ENCODE measurements at places on chromosomes 4 and X. TPM values are rescaled to one million over a fixed set of nuclear protein-coding genes. Genes with fewer than 3 reads are reported as not detected.

Gene CFAP99
- total RNA-seq, result 0.11 TPM

Gene COL25A1
- 0.08 TPM for total RNA-seq

Gene SH3RF1
- total RNA-seq, result 1.4 TPM

Gene PF4V1
- not detected for total RNA-seq

Gene ATOH1
- total RNA-seq, result not detected

Gene RHOXF2B
- total RNA-seq, result not detected

Gene XAGE1A
- not detected for total RNA-seq

Gene CT45A1
- total RNA-seq, result not detected

Gene SHISA3
- not detected for total RNA-seq

- no peaks in the 10 kb centered on the region for H3K4me1 ChIP-seq
- no peak overlapping the region for H3K27ac ChIP-seq
- no peak overlapping the region for H3K4me3 ChIP-seq
- ATAC-seq, result no peak
Observed at GRCh38 chr4:6290769-6291547, 21.3 kb downstream of the WFS1 start.

DNA sequence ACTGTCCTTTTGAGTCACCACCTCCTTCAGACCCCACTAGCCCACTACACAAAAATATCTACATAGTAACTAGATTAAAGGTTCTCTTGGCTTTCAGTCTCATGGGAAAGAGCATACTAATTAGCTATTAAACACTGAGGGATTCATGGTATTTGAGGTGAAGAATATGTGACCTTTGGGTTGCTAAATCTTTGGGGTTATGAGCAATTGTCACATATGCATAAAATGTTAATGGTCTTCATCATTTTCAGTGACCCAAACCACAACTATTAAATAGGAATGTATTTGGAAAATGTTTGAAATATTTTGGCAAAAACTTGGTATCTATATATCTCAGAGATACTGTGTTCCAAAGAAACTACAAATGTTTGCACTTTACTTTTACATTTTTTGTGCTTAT lies 365.1 kb downstream of the MAGEB5 start:
- no peak overlapping the region for H3K27ac ChIP-seq
- no peak overlapping the region for H3K4me3 ChIP-seq
- ATAC-seq, result no peak

- no peak overlapping the region for H3K4me3 ChIP-seq
- no peaks in the 10 kb centered on the region for H3K27me3 ChIP-seq
- H3K36me3 ChIP-seq, result no peaks in the 10 kb centered on the region
- H3K27ac ChIP-seq, result no peak overlapping the region
- H3K4me1 ChIP-seq, result no peaks in the 10 kb centered on the region
- ATAC-seq, result no peak
Observed at GRCh38 chrX:68018248-68019203, 414.8 kb downstream of the OPHN1 start.

DNA sequence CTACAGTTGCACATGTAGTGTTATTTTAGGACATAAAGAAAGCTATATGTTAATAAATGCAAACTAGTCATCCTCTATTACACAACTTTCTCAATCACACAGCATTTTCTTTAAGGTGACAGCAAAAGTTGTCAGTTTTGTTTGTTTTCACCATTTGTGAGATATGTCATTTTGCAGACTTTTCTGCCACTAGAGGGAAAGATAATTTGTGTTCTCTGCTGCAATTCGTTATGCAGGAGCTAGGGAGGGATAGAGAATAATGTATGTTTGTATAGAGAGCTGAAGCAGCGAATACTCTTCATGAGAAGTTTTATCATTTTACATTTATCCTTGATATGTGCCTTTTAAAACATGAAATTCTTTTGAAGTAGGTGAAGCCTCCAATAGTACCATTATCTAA lies 670.6 kb upstream of the ATOH1 start:
- H3K27ac ChIP-seq, result no peak overlapping the region
- no peaks in the 10 kb centered on the region for H3K27me3 ChIP-seq
- no peaks in the 10 kb centered on the region for H3K36me3 ChIP-seq

DNA sequence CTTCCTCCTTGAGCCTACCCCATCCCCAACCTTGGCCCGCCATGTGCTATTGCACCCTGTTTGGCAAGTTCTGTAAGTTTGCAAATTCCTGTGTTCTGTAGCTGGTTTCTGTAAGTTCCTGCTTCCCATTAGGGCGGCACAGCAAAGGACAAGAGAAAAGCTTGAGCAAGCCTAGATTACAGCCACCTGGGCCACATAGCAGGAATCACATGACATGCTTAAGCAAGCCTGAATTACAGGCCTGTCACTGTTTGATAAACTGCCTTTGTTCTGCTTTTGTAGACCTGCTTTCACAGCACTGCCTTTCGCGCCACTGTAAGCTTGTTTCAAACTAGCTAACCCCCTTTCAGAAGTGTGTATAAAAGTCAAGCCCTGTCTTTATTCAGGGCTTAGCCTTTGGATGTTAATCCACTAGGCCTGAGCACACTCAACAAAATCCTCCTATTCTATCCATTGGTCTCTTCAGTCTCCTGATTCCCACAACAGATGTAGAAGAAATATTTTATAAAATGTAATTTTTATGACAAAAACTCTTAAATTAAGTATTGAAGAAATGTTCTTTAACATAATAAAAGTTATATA lies 906.8 kb upstream of the NDST4 start:
- no peak for ATAC-seq
- H3K36me3 ChIP-seq, result no peaks in the 10 kb centered on the region
- no peaks in the 10 kb centered on the region for H3K27me3 ChIP-seq
- H3K4me1 ChIP-seq, result no peaks in the 10 kb centered on the region

GRCh38 chrX:138946926-138947325 lies 235.4 kb upstream of the FGF13 start:
- H3K4me3 ChIP-seq, result no peak overlapping the region
- H3K4me1 ChIP-seq, result no peaks in the 10 kb centered on the region
- no peak for ATAC-seq
- no peaks in the 10 kb centered on the region for H3K36me3 ChIP-seq
- H3K27ac ChIP-seq, result no peak overlapping the region
- no peaks in the 10 kb centered on the region for H3K27me3 ChIP-seq

GRCh38 chr4:26873391-26874026 lies 12.9 kb downstream of the STIM2 start:
- no peaks in the 10 kb centered on the region for H3K27me3 ChIP-seq
- H3K4me3 ChIP-seq, result peak overlapping the region; percentile 69
- peaks cover 39% of the 10 kb centered on the region for H3K4me1 ChIP-seq
- peak overlapping the region; percentile 90 for H3K27ac ChIP-seq

- H3K36me3 ChIP-seq, result no peaks in the 10 kb centered on the region
- H3K27ac ChIP-seq, result no peak overlapping the region
- H3K4me1 ChIP-seq, result no peaks in the 10 kb centered on the region
- ATAC-seq, result no peak
- H3K27me3 ChIP-seq, result no peaks in the 10 kb centered on the region
Observed at GRCh38 chr4:60366661-60367060, 833.5 kb upstream of the ADGRL3 start.

- H3K27me3 ChIP-seq, result no peaks in the 10 kb centered on the region
- no peaks in the 10 kb centered on the region for H3K36me3 ChIP-seq
- H3K4me1 ChIP-seq, result no peaks in the 10 kb centered on the region
Observed at GRCh38 chr4:84631573-84631972, 48.6 kb downstream of the CDS1 start.

GRCh38 chr4:53646795-53647194 lies 55.5 kb upstream of the LNX1 start:
- no peak overlapping the region for H3K4me3 ChIP-seq

GRCh38 chr4:86043755-86044592 lies 315.9 kb downstream of the MAPK10 start:
- no peak overlapping the region for H3K4me3 ChIP-seq
- no peaks in the 10 kb centered on the region for H3K27me3 ChIP-seq
- H3K27ac ChIP-seq, result no peak overlapping the region
- no peaks in the 10 kb centered on the region for H3K4me1 ChIP-seq

DNA sequence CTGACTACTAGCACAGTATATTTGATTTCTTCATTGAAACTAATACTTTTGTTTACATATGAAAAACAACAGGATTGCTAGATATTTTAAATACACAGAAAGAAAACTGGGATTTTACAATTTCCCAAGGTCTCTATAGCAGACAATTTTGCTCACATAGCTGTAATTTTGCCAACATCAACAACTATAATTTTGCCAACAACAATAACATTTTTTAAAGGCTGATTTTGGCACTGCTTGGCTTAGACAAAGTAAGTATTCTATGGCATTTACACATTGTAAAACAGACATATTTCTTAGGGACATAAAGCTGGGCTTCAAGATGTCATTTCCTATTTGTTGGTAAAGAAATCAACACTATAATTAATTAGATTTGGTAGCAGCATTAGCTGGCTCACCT lies 922.1 kb downstream of the RAB28 start:
- H3K4me1 ChIP-seq, result no peaks in the 10 kb centered on the region
- no peaks in the 10 kb centered on the region for H3K36me3 ChIP-seq
- H3K27ac ChIP-seq, result no peak overlapping the region
- ATAC-seq, result no peak
- no peaks in the 10 kb centered on the region for H3K27me3 ChIP-seq

- H3K4me1 ChIP-seq, result no peaks in the 10 kb centered on the region
- no peak overlapping the region for H3K27ac ChIP-seq
- no peaks in the 10 kb centered on the region for H3K27me3 ChIP-seq
- H3K36me3 ChIP-seq, result peaks cover 7% of the 10 kb centered on the region
Observed at GRCh38 chrX:130877892-130878341, 25.1 kb downstream of the ENOX2 start.

DNA sequence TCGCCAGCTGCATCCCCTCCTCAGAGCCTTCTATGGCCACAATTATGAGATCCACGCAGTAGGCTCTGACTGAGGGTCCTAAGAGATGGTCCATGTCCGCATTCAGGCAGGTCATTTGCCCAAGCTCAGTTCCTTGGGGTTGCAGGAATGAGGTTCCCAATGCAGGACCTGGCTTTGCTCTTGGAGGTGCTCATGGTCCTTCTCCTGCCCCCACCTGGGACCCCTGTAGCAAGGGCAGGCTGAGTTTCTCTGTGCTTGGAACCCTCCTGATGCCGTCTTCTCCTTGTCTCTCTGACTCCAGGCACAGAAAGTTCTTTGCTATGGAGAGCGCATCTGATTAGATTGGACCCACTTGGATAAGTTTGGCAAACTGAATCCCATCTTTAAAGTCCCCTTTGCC lies 16.5 kb upstream of the SHOX start:
- H3K27me3 ChIP-seq, result peaks cover 7% of the 10 kb centered on the region
- no peak overlapping the region for H3K27ac ChIP-seq
- no peaks in the 10 kb centered on the region for H3K4me1 ChIP-seq
- H3K36me3 ChIP-seq, result no peaks in the 10 kb centered on the region
- H3K4me3 ChIP-seq, result no peak overlapping the region

- no peaks in the 10 kb centered on the region for H3K36me3 ChIP-seq
- ATAC-seq, result no peak
- no peak overlapping the region for H3K4me3 ChIP-seq
- no peaks in the 10 kb centered on the region for H3K4me1 ChIP-seq
Observed at GRCh38 chr4:130336585-130337217, 1240.7 kb downstream of the C4orf33 start.

DNA sequence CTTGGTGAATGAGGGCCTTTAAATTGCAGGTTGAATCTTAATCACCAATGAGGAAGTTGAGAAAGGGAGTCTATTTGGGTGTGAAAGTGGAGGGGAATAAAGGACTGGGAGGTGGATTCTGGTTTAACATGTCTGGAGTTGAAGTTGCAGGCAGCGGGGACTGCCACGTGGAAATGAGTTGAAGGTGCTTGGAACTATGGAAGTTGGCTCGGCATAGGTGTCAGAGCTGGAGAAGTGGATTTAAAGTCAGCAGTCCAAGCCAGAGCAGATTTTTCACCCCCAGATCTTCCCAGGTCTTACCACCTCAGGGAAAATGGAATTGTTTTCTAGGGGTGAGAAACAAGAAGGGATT lies 44.9 kb downstream of the TIGD4 start:
- no peak for ATAC-seq
- H3K27me3 ChIP-seq, result peaks cover 3% of the 10 kb centered on the region
- no peak overlapping the region for H3K4me3 ChIP-seq
- peak overlapping the region; percentile 34 for H3K27ac ChIP-seq

- ATAC-seq, result no peak
- H3K27ac ChIP-seq, result no peak overlapping the region
- no peaks in the 10 kb centered on the region for H3K36me3 ChIP-seq
- no peaks in the 10 kb centered on the region for H3K27me3 ChIP-seq
- H3K4me1 ChIP-seq, result no peaks in the 10 kb centered on the region
Observed at GRCh38 chr4:22683726-22684125, 9.0 kb upstream of the GBA3 start.

DNA sequence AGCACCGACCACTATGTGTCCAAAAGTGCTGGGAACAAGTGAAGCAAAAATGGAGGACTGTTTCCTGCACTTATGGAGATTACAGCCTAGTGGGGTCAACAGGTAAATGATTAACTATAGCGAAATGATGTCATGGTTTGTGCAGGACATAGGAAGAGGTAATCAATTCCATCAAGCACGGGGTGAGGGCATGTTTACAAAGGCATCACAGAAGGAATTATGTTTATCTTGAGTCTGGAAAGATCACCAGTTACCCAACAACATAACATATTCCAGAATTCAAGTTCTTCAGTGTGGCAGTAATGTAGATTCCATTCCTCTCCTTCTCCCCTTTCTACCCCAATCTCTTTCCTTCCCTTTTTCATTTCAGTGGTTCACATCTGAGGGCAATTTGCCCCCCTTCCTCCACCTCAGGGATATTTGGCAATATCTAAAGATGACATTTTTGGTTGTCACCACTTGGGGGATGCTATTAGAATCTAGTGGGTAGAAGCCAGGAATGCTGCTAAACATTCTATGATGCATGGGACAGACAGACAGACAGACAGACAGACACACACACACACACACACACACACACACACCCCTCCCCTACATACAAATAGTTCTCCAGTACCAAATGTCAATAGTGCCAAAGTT lies 24.1 kb downstream of the FAM47E start:
- no peak for ATAC-seq

DNA sequence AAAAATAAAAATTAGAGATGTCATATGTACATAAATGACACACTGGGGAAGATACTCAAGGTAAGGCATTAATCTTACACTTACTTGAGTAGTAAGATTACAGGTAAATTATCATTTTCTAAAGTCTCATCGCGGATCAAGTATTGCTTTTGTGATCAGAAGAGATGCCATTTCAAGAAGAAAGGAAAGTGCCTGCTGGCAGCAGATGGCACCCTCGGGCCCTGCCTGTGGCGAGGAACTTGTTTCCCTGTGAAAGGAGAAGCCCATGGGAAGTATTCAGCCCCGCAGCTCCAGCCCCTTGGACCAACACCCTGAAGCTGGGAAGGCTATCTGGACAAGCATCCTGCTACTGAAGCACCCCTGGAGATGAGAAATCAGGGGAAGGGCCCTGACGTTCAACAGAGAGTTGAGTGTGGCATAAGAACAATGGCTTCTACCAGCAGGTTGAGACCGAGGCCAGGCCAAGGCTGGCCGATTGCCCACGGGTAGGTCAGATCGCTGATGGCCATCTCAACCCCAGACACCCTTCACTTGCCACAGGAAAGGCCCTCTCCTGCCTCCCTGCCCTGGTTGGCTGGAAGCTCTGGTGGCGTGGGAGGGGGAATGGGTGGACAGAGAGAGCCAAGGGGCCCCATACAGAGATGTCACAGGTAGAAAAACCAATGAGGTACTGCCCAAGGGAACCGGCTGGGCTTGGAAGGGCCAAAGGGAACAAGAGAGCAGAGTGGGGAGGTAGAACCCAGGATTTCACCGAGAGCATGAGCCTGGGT lies 18.8 kb upstream of the MXD4 start:
- H3K4me1 ChIP-seq, result peaks cover 30% of the 10 kb centered on the region
- H3K27me3 ChIP-seq, result no peaks in the 10 kb centered on the region
- H3K27ac ChIP-seq, result peak overlapping the region; percentile 60
- H3K4me3 ChIP-seq, result peak overlapping the region; percentile 44
- no peaks in the 10 kb centered on the region for H3K36me3 ChIP-seq

Data from activated T-helper 17 cell treated with anti-CD3 and anti-CD28 coated beads, Interleukin-2, amount 50 U/mL, for 72 hours (primary cell).